NCI-H526 treated with DMSO at 0.1 percent for 48 hours (cell line): ENCODE measurements at places on chromosomes 3 and 15.
A peak's percentile ranks its signal among the peaks of the same experiment; 100 is the strongest.

DNA sequence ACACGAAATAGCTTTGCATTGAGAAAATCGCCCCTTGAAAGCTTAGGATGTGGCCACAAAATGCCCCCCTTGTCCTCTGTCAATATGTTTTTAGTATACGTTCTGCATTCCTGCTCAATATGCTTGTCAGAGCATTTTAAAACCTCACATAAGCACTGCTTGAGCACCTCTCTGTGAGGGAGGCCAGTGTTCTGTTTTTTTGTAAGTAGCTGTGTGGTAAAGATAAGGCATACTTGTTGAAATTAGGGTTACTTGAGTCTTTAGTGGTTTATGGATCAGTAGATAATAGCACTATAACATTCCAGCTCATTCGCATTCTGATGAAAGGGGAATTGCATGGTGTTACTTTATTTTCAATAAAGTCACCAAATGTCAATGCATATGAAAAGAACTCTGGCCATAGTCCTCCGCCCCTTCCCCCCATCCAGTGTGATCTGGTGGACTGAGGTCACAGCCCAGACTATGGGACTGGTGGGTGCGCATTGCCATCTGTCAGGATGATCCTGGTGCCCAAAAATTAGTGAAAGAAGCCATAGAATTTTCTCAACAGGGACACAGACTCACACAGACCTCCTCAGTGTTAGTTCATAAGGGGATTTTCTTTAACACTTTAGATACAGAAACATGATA is 33.1 kb downstream of the IL1RAP start:
- no peak for DNase-seq

DNA sequence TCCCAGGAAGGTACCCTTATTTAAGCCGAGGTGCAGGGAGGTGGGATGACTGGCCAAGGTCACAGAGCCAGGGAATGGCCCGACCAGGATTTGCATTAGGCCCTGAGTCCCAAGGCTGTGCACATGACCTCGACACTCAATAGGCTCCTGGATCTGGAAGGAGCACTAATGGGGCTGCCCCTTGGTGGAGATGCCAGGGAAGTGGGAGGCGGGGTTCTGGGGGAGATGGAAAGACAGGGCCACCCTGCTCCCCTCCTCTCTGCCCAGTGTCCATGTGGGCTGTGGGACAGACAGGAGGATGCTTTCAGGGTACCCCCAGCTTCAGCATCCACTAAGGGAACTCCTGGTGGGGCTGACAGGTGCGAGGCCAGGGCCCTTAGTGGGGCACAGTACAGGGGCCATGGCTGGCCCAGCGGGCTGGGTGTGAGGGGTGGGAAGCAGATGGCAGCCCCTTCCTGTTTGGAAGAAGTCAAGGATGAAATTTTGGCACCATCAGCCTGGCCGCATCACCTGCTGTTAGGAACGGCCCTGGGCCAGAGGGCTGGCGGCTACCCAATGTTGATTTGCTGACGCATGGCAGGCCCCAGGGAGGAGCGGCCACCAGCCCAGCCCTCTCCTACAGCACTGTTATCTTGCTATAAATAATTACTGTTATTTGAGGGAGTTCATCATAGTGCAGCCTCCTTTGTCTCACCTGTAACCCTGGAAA is 37.3 kb downstream of the ATP2B2 start:
- DNase-seq: no peak

- DNase-seq: peak; percentile 97
Observed at GRCh38 chr3:104106276-104106675, 1260.4 kb upstream of the ALCAM start.

DNA sequence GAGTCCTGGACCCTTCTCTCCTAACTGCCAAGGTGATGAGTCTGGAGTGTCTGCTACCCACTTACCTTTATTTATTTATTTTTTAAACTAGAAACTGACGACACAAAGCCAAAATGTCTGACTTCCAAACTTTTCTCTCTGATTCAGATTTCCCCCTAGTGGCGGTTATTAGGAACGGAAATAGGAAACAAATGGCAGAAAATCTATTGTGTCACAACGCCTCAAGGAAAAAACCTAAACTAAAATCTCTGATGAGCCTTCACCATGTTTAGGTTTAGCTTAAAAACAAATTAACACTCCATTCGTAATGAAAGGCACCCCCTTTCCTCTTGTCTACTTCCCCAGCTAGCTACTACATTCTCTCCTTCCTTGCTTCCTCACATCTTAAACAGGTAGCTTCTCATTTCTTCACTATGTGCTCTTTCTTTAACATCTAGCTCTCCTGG is 94.0 kb upstream of the MEX3B start:
- peak; percentile 8 for DNase-seq

GRCh38 chr15:37253877-37254276 is 153.5 kb upstream of the MEIS2 start:
- no peak for DNase-seq

DNA sequence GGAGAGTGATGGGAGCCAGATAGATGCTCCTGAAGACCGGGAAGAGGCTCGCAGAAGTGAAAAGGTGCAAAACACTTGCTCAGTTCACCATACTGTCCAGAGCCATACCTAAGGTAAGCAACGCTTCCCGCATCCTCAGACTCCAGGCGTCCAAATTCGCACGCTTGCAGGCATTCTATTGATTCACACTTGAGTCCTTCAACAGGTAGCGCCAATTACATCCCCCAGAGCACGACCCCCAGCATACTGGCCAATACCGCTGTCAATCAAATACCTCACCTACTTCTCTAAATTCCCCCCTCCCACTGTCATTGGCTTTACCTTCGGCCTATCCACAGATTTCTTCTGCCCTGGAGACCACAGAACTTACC is 361 bp upstream of the STXBP5L start:
- peak; percentile 99 for DNase-seq

DNA sequence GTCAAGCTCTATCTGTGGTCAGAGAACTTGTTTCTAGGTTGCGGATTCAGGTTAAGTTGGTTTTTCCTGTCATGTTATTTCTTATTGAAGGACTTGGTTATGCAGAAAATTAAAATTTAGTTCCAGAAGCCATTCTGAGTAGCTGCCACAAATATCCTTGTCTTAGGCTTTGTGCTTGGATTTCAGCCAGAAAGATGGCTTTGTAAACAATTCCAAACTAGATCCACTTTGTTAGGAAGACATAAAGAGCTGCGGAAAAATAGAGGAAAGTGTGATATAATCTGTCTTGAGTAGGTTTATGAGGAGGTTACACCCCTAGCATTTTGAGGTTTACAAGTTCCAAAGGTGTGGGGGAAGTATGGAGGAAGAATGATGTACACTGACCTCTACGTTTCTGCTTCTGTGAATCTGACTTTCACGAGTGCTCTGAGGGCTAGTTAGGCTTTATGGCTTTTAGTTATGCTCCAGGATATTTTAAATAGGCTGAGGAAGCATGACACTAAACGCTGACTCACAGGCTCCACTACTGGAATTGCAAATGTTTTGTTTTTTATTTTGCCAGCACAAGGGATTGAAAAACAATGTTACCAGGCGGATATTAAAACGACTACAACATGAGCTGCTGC is 46.3 kb upstream of the UTS2B start:
- no peak for DNase-seq
